ENCODE measurements at places on chromosomes 4 and X. TPM values are rescaled to one million over a fixed set of nuclear protein-coding genes. Genes with fewer than 3 reads are reported as not detected.

GRCh38 chr4:154741922-154742850, 1.6 kb upstream of the LRAT start:
- peak; percentile 85 for ATAC-seq

DNA sequence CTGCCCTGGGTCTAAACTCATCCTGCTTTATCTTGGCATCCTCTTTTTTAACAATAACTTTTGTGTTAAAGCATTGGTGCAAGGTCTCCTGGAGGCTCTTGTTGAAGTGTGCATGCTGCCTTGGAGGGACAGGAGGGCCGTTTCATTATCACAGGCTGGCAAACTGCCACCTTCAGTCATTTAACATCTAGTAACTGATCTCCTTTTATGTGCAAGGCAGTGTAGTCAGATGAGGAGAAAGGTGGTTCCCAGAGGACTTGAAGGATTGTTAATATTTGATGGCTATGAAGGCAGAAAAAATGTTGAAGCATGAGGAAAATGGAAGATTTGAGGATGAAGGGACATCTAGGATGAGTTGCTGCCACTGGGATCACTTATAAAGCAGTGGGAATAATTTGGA, 439.4 kb downstream of the RAPGEF2 start:
- no peak for ATAC-seq

GRCh38 chr4:182212211-182212761, 30.9 kb upstream of the TENM3 start:
- peak; percentile 64 for ATAC-seq

ERAS gene
- total RNA-seq = 0.46 TPM

NPY1R gene
- 2.9 TPM for total RNA-seq

DNA sequence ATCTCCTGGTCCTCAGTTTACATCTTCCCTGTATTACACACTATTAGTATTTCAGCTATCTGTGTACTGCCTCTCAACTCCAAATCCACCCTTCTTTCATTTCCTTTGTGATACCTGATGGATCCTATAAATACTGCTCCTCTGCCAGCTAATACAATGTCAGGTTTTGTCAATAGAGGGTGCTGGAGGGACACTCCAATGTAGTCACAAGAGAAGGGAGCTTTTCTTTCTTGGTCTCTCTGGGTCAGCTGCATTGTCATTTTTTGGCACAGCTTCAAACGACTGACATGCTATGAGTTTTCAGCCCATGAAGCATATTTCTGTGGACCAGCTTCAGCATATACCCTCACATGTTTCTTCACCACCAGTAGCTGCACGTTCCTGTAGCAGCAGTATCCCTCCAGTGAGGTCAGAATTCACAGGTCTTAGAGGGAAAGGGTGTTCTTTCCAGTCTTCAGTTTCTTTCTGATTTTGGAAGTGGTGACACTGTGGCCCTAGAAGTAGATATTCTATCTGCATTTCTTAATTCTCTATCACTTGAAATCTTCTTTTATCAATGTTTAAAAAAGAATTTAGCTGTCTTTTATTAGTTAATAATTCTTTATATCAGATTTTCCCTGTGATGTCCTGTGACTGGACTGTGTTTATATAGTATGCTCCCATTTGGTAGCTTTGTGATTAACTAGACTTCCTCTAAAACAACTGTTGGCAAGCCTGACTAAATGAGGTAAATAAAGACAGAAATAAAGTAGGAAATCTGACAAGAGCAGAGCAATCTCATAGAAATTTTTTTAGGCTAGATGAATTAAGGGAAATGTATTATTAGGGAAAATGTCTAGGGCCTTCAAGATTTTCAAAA, 60.6 kb downstream of the GABRA2 start:
- peak; percentile 80 for ATAC-seq

DNA sequence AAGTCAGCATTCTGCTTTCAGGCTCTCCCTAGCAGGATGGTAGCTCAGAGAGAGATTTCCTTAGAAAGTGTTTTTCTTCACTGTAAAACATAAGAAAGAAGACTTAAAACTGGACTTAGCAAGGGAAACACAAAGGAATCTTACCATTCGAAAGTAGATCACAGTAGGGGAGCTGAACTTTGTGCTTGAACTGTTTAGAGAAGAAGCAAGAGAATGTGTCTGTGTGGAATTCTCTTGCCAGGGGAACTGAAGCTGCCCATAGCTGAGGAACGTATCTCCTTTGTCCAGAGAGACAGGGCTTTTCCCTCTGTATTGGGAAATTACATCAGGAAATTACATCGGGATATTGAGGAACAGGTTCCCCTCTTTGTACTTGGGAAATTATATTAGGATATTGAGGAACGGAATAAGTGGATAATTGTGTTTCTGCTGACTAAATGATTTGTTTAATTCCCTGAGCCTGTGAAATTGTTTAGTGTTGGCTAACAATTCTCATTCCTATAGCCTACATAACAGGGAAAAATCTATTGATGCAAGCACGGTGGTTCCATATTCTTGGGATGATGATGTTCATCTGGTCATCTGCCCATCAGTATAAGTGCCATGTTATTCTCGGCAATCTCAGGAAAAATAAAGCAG, 21.2 kb downstream of the SRD5A3 start:
- ATAC-seq = no peak

TAPT1 gene
- total RNA-seq = 17.5 TPM

- peak; percentile 87 for ATAC-seq
Measured at GRCh38 chr4:158938220-158939044, 164.4 kb upstream of the RAPGEF2 start.

CCDC110 gene
- total RNA-seq = 0.42 TPM

DNA sequence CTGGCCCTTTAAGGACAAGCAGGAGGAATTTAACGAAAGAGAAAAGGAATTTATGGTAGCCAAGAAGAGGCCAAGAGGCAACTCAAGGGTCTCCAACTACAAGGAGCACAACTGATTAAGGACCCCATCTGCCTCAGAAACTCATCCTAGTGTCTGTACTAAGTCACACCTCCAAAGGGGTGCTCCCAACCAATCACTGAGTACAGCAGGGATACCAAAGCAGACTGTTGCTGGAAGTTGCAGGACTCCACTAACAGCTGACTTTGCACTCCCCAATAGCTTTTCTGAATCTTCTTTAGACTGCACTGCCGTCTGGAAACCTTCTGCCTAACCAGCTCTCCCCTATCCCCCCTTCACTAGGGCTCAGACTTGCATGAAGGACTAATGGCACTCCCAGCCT, 50.6 kb downstream of the ATP11C start:
- no peak for ATAC-seq

DNA sequence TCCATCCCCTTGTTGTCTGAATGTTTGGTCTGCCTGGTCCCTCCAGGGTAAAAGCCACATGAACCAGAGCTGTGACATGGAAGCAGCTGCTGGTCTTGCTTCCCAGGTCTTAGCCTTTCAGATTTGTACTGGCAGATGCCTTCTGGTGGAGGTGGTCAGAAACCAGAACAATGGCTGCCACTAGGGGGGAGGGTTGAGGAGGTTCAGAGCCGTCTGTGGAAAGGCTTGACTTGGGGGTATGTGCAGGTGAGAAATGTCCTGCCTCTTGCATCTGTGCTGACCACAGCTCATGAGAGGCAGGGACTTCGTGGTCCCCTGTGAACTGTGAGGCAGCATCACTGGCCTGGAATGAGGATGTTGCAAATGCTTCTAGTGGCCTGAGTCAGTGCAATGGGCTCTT, 144.2 kb upstream of the WDR1 start:
- no peak for ATAC-seq

GAB3 gene
- total RNA-seq = 0.47 TPM

DNA sequence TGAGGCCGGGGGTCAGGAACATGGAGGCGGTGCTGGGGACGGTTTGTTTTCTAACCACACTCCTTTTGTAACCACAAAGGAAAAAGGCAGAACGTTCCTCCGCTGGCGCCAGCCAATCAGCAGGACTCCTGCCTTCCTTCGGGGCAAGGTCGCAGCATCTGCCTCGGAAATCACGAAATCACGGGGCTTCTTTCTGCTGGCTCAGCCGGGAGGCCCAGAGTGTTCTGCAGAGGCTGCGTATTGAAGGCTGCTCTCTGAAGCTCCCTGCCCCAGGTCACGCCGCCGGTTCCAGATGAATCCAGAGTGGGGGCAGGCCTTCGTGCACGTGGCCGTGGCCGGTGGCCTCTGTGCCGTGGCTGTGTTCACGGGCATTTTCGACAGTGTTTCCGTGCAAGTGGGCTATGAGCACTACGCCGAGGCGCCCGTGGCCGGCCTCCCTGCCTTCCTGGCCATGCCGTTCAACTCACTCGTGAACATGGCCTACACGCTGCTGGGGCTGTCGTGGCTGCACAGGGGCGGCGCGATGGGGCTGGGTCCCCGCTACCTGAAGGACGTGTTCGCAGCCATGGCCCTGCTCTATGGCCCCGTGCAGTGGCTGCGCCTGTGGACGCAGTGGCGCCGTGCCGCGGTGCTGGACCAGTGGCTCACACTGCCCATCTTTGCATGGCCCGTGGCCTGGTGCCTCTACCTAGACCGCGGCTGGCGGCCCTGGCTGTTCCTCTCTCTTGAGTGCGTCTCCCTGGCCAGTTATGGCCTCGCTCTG, 9.4 kb downstream of the TMEM187 start:
- no peak for ATAC-seq

- ATAC-seq = peak; percentile 60
Measured at GRCh38 chr4:2071912-2072867, 13.1 kb downstream of the NAT8L start.

GRCh38 chr4:133920236-133920635, 281.4 kb downstream of the PABPC4L start:
- ATAC-seq = no peak

TCEANC gene
- 7.0 TPM for total RNA-seq

DNA sequence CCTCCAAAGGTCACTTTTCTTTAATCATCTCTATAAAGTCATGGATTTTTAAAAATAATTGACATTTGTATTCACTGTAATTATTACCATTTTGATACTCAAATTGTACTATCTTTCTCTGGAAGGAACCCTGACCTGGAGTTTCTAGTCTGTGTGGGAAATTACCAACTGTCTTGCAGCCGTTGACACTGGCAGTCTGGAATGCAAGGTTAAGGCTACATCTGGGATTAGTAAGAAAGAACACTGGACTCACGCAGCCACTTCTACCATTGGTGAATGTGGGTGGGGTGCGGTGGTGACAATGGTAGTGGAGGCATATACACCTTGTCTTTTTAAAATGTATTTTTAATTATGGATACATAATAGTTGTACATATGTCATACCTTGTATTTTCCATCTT, 40.9 kb downstream of the EGF start:
- no peak for ATAC-seq

GRCh38 chr4:78242071-78242470, 184.9 kb downstream of the FRAS1 start:
- no peak for ATAC-seq

GRCh38 chrX:19990151-19990555, 708 bp downstream of the BCLAF3 start:
- ATAC-seq = peak; percentile 6

DNA sequence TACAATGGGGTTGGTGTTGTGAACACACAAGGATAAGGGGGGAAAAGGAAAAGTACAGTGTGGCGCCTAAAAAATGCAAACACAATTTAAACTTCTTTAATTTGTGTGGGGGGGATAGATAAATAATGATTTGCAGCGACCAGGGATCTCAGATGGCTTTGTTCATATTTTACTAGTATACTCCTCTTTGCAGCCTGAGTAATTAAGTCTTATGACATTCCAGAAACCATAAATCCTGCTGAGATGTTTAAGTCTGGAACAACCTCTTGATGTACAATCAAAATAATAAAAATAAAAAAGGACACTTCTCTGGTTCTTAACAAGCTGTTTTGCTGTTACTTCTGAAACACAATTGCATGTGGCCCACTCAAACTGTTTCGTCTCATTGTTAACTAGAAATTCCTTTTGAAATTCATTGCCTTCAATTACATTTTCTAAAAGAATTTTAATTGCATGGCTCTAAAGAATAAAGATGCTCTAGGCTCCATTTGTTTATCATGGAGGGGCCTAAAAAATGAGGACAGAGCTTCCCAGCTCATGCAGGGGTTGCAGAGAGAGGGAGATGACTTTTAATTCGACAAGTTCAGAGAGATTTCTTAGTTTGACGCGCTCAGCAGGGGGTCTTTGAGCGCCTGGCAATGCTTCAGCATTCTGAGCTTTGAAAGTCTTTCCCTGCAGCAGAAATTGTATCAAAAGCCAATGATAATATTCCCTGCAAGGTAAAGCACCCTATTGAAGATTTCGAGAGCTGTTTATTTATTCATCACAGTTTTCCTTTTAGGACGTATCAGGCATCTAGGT, 892.4 kb upstream of the TENM3 start:
- no peak for ATAC-seq

HTN1 gene
- total RNA-seq = 0.15 TPM

- no peak for ATAC-seq
Measured at GRCh38 chr4:9758641-9759317, 22.7 kb upstream of the DRD5 start.

DNA sequence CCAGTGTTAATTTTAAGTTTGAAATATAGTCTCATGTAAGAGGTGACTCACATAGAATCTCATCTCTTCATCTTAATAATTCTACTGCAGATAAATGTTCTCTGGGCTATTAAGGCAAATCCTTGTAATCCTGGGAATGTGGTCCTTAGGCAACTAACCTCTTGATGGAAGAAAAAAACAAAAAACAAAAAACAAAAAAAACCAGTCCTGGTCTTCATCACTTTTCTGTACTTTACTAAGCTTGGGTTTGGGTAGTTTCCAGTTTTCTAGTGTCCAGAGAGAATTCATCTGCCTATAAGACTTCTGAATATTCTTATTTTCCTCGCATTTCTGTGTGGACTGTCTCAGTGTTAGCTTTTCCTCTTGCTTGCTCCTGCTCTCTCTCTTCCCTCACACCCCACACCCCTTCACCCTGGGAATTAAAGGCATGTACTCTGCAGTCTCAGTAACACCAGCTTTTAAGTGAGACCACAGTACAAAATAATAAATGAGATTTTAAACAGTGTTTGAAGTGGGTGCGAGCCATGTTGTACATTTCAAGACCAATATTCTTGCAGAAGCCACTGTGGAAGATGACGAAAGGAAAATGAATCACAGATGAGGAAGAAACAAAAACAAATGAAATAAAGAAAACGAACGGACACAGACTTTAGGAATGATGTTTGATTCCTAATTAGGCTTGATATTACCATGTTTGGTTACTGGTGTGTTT, 51.7 kb downstream of the HAND2 start:
- peak; percentile 43 for ATAC-seq

SERPINA7 gene
- not detected for total RNA-seq

GRCh38 chrX:134761788-134762187, 103.5 kb upstream of the PLAC1 start:
- ATAC-seq = no peak

DNA sequence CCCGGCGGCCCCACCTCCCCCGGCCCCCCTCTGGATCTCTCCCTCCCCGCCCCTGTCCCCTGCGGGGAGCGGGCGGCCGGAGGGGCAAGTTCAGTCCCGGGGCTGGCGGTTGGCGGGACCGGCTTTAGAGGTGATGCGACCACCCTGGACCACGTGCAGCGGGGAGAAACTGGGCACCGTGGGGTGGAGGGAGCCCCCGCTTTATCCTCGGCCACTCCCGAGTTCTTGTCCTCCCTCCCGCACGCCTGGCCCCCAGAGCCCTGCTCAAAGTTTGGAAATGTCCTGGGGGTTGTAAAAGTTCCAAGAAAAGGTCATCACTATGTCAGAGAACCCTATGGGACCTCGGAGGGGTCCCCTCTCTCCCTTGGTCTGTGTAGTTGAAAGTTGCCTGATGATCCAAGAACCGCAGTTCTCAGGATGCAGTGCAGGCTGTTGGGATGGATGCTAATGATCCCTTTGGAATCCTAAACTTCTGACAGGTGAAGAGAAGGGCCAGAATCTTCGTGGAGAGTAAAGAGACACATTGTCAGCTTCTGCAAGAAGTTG, 411 bp upstream of the VEGFC start:
- no peak for ATAC-seq

- ATAC-seq = peak; percentile 57
Measured at GRCh38 chr4:92387459-92388069, 83.8 kb downstream of the GRID2 start.

- peak; percentile 79 for ATAC-seq
Measured at GRCh38 chr4:185232370-185232769, 23.0 kb downstream of the SNX25 start.

CSAG2 gene
- total RNA-seq = not detected

GYPA gene
- total RNA-seq = not detected
